ENCODE measurements at places on chromosomes 12 and 14.
A peak's percentile ranks its signal among the peaks of the same experiment; 100 is the strongest.

DNA sequence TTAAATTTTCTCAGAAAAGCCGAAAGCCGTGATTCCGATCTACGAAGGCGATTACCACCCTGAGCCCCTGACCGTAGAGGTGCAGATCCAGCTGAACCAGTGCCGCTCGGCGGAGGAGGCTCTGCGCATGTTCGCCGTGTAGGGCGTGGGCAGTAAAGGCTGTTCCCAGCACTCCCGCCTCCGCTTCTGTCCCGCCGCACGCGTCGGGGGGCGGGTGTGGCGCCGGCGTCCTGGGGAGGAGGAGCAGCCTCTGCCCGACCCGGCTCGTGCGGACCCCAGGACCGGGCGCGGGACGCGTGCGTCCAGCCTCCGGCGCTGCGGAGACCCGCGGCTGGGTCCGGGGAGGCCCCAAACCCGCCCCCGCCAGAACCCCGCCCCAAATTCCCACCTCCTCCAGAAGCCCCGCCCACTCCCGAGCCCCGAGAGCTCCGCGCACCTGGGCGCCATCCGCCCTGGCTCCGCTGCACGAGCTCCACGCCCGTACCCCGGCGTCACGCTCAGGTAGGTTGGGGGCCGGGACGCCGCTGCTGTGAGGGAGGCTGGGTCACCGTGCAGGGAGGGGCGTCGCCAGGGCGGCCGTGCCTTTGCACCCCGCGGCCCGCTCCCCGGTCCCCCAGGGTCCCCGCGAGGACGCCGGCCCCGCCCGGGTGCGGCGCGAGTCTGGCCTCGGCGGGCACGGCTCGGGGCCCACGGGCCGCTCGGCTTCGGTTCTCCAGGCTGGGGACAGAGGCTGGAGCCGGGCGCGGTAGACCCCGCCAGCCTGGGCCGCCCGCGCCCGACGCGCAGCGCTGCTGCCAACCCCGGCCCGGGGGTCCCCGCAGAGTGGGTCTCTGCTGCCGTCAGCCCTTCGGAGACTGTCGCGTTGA lies at the start of gene B3GNT4:
TSS of gene B3GNT4 (plus strand) at position 409 of the 866 bp plus-strand sequence. CDS start 910 bp downstream, outside the sequence.
- DNase-seq, result peak; percentile 55

- DNase-seq, result no peak
Observed at GRCh38 chr14:85466678-85467077, 63.3 kb upstream of the FLRT2 start.

DNA sequence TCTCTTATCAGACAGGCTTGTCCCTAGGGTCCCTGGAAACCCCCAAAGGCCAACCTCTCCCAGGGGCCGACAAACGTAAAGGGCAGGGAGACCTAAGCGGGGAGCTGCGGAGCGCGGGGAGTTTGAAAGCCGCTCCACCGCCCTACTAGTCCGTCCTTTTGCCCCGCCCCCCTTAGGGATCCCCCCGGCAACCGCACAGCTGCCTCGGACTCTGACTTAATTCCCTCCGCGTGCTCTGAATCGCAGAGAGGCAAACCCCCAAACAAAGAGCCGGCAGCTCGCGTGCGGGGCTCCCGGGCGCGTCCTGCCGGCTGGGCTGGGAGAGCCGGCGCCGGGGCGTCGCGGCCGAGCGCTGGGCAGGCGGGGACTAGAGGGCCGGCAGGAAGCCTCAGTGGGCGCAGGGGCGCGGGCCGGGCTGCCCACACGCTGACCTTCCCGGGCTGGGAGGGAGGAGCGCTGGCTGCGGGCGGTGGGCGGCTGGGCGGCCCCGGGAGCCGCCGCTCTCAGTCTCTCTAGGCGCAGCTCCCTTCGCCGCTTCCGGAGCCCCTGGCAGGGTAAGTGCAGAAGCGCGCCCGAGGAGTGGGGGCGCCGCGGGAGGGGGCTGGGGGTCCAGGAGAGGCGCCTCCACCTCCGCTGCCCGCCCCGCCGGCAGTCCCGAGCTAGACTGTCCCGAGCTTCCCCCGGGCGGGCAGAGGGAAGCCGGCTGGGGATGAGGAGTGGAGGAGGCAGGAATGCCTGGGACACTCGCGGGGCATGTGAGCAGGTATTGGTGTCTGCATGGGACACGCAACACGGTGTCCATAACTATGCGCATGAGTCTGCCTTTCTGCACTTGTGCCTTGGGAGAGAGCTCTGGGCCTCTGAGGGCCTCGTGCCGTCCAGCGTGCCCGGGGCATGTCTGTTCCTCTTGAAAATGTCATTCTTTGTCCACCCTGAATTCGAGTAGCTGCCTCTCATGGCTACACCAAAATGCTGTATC lies at the start of gene TSPAN11:
TSS of gene TSPAN11 (plus strand) at position 506 of the 979 bp plus-strand sequence. CDS start 27,244 bp downstream, outside the sequence.
- DNase-seq, result no peak

GRCh38 chr14:101224356-101225156 lies 321.0 kb upstream of the RTL1 start:
- DNase-seq, result no peak

GRCh38 chr12:2332947-2333346 lies 280.2 kb downstream of the CACNA1C start:
- no peak for DNase-seq

GRCh38 chr14:98592611-98593170 lies 679.3 kb downstream of the BCL11B start:
- DNase-seq, result no peak

- no peak for DNase-seq
Observed at GRCh38 chr14:38248321-38249028, 7.4 kb downstream of the CLEC14A start.

DNA sequence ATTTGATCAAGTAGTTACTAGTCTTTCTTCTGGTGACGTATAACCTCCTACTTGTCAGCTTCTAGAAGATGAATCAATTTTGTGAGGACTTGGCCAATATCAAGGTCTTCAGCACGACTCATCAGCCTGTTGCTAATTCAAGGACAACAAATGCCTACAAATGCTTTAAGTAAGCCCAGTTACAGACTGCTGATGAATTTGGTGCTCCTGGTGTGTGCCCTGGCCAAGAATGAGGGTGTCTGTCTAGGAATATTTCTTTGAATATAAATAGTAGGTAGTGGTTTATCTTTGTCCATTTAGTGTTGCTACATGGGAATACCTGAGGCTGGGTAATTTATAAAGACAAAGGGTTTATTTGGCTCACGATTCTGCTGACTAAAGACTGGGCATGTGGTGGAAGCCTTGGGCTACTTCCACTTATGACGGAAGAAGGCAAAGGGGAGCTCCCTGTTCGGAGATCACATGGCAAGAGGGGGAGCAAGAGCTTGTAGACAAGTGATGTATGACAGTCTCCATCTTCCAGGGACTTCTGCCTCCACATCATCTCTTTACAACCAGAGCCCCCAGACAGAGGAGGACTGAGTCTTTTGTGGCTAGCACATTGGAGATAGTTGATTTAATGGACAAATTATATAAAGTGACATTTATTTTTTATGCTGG lies 180.2 kb downstream of the CRADD start:
- DNase-seq, result no peak

DNA sequence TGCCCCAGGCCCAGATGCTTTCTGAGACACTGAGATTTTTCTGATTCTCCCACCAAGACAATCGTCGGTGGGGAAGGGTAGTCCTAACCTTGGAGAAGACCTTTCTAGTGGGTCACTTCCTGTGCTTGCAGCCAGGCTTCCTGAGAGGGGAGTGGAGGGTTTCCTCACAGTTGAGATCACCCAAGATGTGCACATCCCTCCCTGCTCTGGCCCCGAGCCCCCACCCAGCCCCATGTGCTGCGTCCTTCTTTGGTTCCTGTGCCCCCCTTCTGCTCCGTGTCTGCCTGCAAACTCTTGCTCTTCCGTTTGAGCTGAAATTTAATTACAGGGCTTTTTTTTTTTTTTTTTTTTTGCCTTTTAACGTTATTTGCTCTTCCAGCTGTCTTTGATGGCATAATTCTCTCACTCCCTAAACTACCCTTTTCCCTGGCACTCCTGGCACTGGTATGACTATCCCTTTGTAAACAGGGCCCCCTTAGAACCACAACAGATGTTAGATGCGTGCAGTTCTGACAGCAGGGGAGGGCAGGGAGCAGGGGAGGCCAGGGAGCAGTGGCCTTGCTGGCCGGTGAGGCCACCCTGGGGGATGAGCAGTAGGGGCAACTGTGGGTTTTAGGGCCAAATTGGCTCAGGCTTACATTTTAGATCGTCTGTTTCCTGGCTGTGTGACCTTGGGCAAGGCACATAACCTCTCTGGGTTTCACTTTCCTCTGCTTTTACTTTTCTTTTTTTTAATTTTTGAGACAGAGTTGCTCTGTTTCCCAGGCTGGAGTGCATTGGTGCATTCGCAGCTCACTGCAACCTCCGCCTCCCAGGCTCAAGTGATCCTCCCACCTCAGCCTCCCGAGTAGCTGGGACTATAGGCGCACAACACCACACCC lies 144.5 kb downstream of the PHETA1 start:
- no peak for DNase-seq

DNA sequence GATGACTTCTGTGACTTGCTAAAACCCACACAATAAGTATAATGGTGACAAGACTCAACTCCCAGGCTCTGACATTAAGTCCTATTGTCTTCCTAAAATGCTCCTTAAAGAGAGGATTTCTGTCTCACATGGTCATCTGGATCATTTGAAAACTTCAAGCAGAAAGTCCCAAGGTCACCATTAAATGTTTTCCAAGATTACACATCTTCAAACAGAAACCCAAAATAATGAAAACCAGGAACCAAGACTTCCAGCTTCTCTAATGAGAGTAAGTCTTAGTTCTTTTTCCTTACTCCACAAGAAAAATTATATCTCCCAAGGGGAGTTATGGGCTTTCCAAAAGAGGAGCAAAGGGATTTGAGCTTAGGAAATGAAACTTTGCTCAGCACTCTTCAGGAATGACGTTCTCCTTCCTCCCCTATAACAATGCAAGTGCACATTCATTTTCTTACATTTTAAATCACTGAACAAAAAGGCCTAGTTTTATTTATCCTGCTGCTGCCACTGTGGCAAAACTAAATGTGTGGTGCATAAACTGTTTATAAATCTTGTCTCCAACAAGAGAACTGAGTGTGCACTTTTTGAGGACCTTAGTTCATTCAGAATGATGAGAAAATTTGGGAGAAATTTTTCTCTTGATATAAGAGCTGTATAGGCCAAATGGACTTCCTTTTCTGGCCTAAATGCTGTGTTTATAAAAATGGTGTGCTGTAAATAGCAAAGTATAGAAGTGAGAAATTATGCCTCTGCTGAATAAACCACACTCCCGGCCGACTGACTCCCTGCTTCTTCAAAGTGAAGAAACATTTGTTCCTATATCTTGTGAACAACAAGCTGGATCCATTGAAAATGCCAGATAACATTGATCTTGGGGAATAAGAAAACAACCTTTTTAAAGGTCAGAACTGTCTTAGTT lies 148.4 kb upstream of the PLEKHG7 start:
- no peak for DNase-seq

DNA sequence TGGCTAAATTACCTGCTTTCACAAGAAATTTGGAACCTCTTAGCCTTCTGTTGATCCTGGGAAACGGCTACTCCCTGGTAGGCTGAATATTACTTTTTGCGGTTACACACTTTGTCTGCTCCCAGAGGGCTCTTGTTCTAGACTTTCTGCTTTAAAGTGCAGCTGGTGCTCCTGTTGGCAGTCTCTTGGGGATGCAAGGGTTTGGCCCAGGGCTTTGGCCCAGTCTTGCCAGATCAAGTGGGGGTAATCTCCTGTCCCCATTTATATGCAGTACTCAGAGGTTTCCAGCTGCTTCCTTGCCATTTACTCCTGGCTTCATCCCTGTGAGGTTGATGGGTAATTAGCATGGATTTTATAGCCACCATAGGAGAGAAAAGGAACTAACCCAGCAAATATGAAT lies 558.2 kb upstream of the MIS18BP1 start:
- DNase-seq, result no peak

DNA sequence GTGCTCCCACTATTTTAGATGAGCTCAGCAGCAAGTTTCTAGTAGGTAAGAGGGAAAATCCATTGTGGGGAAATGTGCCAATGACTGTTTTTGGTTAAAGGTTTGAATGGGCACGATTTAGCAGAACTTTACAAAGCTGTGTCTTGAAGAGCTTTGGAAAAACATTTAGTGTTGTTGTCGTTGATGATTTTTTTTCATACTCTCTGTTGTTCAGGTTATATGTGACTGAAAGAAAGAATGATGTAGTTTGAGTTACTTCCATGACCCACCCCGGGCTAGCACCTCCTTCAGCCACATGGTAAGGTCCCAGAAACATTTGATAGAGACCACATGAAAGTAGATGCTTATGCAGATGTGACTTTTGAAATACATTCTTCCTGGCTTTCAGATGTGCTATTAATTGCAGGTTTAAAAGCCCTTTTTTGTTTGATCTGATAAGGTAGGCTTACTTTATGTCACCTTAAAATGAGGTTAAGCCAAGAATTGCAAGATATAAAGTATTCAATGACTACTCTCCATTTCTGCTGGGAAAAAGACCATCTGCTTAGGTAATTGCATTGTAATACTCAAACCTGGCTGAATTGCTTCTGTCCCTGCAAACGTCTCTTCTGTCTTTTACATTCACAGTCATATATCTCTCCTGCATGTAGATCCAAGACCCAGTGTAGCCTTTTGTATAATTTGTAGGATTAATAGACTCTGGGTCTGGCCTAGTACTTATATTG lies 250.6 kb downstream of the RGS6 start:
- DNase-seq, result no peak

DNA sequence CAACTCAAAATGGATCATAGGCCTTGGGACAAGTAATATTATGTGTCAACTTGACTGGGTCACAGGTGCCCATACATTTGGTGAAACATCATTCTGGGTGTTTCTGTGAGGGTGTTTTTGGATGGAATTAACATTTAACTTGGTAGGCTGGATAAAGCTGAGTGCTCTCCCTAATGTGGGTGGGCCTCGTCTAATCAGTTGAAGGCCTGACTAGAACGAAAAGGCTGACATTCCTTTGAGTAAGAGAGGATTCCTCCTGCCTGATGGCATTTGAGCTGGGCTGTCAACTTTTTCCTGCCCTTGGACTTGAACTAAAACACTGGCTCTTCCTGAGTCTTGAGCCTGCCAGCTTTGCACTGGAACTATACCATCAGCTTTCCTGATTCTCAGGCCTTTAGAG lies 93.4 kb upstream of the ESRRB start:
- DNase-seq, result no peak

DNA sequence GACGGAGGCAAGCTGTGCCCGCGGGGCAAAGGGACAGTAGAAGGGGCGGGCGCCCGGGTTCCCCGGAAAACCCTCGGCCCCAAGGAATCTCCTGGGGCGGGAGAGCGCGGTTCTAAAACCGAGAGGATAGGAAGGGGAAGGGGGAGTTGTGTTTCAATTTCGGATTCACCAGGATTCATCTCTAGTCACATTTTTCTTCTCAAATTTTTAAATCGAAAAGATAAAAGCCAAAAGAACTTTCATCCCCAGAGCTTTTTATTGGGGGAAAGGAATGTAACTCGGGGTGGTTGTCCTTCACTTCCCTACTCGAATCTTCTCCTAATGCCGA lies 1.4 kb downstream of the BMP4 start:
- no peak for DNase-seq

- DNase-seq, result no peak
Observed at GRCh38 chr12:6084261-6084968, 40.1 kb downstream of the VWF start.

GRCh38 chr14:42011221-42011620 lies 404.5 kb downstream of the LRFN5 start:
- DNase-seq, result no peak

Measured in activated CD8-positive, alpha-beta memory T cell treated with anti-CD3 and anti-CD28 coated beads for 1 hour (primary cell).